Stimulated activated naive CD8-positive, alpha-beta T cell treated with anti-CD3 and anti-CD28 coated beads, Interleukin-15, amount 100 ng/mL, for 72 hours (primary cell): ENCODE measurements at places on chromosomes 5 and 9.

- no peak for DNase-seq
Measured at GRCh38 chr5:156800929-156801328, 49.2 kb upstream of the PPP1R2B start.

DNA sequence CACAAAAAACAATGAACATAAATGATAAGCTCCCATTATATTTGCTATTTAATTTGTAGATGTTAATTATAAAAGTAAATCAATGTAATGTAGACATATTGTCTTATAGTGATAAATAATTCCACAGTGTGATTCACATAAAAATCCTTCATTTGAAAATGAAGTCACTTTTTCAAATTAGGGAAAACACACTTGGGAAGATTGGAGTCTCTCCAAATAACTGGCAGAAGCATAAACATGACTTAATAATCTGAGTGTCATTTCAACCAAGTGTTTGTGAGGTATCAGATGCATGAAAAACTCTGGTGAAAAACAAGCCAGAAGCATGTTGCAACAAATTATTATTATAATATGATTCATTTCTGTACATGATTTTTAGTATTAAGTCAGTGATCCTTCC, 102.2 kb downstream of the CETN3 start:
- no peak for DNase-seq

GRCh38 chr9:3403315-3403714, 122.5 kb downstream of the RFX3 start:
- DNase-seq, result no peak

DNA sequence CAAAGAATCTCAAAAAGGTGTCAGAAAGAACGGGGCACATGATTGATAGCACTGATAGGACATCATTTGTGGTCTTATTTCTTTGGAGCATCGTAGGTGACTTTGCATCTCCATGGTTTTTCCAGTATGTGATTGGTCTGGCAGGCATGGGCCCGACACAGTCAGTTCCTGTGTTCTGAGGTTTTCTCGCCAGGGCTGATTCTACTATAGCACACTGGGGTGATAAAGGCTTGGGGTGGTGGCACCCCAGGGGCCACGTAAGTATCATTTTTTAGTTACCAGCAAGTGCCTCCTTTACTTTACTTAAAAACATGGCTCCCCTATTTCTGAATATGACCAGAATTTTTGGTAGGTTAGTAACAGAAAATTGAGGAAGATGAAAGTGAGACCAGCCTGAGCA, 202.7 kb downstream of the RFK start:
- no peak for DNase-seq

DNA sequence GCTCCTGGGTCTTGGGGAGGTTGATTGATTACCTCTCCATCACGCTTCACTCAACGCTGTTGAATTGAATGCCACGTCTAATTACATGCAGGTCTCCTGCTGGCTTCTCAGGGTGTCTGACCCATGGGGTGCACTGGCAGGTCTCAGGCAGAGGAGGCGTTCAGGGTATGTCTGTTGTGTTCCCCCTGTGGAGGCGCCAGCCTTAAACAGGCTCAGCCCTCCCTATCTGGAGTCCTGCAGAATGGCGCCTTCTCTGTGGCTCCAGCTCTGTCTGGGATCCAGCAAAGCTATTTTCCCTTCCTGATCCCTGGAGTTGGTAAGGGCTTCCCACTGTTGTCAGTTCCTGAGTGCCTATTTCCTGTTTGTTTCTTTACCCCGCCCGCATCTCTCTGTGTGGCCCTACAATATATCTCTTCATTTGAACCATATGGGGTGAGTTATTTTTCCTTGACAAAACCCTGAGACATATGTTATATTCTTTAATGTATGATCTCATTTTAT, 150.0 kb downstream of the NTRK2 start:
- no peak for DNase-seq

- no peak for DNase-seq
Measured at GRCh38 chr5:81302596-81302995, 1.2 kb downstream of the ZCCHC9 start.

GRCh38 chr5:162456086-162456485, 388.5 kb downstream of the GABRG2 start:
- no peak for DNase-seq

- DNase-seq, result no peak
Measured at GRCh38 chr5:116532762-116533525, 41.7 kb downstream of the SEMA6A start.

DNA sequence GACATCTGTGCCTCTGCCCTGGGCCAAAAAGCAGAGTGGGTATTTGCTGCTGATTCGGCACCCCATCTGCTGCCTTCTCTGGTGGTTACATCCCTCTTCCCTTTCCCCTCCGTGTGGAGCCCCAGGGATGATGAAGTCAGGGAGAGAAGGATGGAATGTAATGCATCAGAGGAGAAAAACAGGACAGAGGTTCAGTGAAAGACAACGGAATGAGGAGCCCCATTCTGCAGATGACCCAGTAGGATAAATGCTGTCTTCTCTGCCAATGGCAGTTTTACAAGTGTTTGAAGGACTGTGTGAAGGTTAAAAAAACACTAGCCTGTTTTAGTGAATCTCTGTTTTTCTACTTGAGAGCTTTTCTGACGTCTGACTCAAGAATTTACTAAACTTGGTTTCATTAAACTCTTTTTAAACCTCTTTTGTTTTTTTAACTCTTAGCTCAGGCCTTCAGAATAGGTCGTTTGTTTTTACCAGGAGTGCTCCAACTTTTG, 86.3 kb downstream of the NLN start:
- DNase-seq, result no peak

GRCh38 chr5:90890180-90890579, 331.6 kb downstream of the ADGRV1 start:
- no peak for DNase-seq

- no peak for DNase-seq
Measured at GRCh38 chr9:93261281-93261680, 77.3 kb downstream of the WNK2 start.

DNA sequence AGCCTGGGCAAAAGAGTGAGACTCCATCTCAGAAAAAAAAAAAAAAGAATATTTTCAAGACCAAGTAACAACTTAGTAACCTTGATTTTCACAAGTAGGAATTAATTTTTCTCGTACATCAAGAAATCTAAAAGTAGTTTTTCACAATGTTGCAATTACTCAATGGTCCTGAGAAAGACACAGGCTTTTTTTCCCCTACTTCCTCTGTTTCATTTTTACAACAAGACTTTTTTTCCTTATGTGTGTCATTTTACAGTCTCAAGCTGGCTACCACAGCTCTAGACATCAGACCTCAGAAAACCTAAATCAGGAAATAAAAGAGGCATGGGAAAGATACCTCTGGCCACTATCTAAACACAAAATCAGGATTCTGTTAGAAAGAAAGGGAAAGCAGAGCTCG, 45.9 kb downstream of the WDR36 start:
- DNase-seq, result no peak

- no peak for DNase-seq
Measured at GRCh38 chr9:33867747-33868439, 50.9 kb downstream of the UBE2R2 start.

GRCh38 chr9:113241161-113241560, 19.8 kb downstream of the SLC31A1 start:
- no peak for DNase-seq

- DNase-seq, result no peak
Measured at GRCh38 chr9:125890826-125891225, 143.7 kb downstream of the PBX3 start.

DNA sequence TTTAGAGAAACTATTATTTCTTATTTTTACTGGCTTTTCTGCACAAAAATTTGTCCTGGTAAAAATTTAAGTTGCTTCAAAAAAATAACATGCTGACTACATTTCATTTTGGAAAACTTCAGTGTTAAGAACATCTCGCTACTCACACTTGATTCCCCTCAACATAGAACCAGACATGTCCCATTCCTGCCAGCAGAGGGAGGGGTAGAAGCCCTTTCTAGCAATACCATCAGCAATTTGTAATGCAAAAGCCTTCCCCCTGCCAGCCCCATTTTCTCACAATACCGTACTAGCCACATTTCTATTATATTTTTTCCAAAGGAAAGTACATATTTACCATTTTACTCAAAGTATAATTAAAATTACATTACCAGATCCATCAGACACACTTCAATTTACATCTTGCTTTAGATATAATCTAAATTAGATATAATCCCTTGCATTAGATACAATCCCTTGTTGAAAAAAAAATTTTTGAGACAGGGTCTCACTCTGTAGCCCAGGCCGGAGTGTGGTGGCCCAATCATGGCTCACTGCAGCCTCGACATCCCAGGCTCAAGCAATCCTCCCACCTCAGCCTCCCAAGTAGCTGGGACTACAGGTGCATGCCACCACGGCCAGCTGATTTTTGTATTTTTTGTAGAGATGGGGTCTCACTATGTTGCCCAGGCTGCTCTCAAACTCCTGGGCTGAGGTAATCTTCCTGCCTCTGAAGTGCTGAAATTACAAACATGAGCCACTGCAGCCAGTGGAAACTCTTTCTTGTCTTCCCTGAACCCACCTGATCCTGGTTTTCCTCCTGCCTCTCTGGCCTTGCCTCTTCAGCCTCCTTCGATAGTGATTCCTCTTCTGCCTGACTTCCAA, 39.6 kb upstream of the IDNK start:
- peak; percentile 15 for DNase-seq

DNA sequence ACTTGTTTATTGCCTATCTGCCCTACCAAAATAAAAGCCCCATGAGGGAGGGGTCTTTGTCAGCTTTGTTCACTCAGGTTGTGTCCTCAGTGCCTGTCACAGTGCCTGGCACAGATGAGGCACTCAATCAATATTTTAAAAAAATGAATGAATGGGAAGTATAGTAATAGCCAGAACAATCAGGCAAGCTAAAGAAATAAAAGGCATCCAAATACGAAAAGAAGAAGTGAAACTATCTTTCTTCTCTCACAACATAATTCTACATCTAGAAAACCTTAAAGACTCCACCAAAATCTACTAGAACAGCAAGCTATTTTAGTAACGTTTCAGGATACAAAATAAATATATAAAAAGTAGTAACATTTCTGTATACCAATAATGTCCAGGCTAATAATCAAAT, 37.8 kb upstream of the C5orf63 start:
- no peak for DNase-seq

- DNase-seq, result no peak
Measured at GRCh38 chr9:135997090-135998015, 36.2 kb upstream of the UBAC1 start.

- peak; percentile 66 for DNase-seq
Measured at GRCh38 chr5:177370488-177371119, 12.9 kb downstream of the RGS14 start.

DNA sequence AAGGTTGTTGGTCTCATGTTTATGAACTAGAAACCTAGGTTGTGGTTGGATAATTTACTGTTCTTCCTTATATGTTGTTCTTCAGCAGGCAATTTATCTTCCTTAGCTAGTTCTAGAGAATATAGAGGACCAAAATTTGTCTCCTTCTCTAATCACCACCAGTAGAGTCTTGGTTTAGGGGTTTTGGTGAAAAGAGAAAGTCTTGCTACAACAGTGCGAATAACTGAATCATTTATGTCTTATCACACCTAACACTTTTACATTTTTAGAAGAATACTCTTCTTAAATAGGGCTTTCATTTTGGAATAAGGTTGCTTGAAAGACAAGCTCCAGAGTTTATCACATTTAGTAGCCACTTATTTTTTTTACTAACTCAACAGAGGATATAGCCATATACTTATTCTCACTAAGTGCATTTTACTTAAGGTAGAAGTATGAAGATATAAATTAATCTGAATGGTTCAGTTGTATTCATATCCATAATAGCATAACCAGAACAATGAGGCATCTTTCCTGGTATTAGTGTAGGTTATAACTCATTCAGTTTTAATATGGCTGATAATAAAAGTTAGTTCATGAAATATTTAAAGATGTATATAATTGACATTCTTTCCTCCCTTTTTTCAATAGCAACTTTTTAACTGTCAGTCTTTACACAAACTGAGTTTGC, 67.9 kb downstream of the ERBIN start:
- no peak for DNase-seq

DNA sequence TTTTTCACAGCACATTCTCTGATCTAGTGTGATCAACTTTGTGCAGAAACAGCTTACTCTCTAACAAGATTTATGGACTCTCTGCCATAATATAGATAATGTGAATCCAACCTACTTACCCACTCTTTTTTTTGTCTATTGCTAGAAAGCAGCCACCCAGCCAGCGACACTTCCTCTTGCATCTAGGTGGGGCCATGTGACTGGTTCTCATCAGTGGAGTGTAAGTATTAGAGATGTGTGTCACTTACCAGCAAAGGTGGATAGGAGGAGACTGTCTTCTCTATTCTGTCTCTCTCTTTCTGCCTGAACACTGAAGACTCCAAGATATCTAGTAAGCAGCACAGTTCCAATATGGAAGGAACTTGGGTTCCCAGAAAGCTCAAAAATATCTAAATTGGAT, 174.8 kb downstream of the MCTP1 start:
- DNase-seq, result no peak

GRCh38 chr9:16873126-16873802, 2.8 kb upstream of the BNC2 start:
- no peak for DNase-seq

- no peak for DNase-seq
Measured at GRCh38 chr5:59819806-59820205, 73.7 kb downstream of the PDE4D start.

DNA sequence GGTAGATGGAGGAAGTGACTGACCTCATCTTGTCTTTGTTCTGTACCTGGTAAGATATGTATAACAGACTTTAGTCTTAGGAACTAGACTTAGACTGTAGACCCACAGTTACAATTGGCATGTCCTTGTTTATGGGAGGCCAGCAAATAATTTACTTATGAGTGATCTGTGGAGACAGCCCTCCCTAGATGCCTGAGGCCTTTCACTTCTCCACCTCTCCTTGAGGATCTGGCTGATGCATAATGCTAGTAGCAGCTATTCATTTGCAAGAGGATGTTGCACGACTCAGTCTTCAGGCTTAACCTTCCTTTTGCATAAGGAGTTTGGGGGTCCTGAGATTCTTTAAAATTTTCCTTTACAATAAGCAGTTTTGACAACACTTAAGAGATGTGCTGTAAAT, 100.7 kb downstream of the YTHDC2 start:
- DNase-seq, result no peak

DNA sequence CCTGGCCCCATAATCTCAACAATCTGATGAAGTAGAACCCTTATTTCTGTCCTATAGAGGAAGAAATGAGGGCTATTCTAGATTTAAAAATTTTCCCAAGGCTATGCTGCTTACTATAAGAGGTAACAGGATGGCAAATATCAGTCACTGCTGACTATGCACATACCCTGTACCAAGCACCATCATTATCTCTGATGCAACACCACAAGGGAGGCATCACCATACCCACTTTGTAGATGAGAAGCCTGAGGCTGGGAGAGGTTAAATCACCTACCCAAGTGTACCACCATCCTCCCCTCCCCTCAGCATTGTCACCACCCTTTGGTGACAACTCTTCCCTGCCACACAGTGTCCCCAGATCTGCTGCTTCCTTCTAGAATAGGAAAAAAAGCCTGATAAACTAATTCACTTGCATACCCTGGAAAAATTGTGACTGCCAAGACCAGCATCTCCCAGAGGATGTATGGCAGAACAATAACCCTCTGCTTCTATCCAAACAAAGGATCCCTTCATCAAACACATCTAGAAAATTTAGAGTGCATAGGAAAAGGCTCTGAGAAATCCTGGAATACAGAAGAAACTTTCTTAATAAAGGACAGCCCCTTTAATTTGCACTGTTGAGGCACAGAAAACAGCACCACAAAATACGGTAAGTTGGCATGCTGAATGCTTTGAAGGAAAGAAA, 48.3 kb downstream of the PRRC1 start:
- no peak for DNase-seq

- DNase-seq, result no peak
Measured at GRCh38 chr9:122080986-122081385, 12.1 kb downstream of the TTLL11 start.

- DNase-seq, result no peak
Measured at GRCh38 chr5:156942064-156942463, 21.0 kb downstream of the TIMD4 start.
